ENCODE measurements at places on chromosomes 4 and X. TPM values are rescaled to one million over a fixed set of nuclear protein-coding genes. Genes with fewer than 3 reads are reported as not detected.

Gene PPEF2
- not detected for total RNA-seq

DNA sequence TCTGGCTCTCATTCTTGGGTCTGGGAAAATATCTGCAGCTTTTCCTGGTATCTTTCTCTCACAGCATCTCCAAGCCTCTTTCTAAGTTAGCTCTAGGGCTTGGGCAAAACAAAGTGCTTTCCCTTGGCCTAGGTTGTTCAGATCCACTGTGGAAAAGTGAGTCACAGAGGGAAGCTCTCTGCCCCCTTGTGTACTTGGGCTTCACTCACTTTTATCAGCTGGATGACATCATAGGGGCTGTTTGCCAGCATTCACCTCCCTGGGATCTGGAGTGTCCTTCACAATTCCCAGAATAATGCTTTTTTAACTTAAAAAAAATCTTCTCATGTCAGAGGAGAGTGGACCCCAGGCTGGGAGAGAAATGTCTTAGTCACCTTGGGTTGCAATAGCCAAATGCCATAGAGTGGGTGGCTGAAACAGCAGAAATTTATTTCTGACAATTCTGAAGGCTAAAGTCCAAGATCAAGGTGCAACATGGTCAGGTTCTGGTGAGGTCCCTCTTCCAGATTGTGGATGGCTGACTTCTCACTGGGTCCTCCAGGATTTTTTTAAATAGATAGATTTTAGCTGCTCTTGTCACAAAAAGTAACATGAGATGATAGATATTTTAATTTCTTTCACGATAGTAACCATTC lies 247.8 kb downstream of the SH2D1A start:
- no peak for DNase-seq

- DNase-seq: no peak
Observed at GRCh38 chrX:11103751-11104150, 7.4 kb upstream of the HCCS start.

DNA sequence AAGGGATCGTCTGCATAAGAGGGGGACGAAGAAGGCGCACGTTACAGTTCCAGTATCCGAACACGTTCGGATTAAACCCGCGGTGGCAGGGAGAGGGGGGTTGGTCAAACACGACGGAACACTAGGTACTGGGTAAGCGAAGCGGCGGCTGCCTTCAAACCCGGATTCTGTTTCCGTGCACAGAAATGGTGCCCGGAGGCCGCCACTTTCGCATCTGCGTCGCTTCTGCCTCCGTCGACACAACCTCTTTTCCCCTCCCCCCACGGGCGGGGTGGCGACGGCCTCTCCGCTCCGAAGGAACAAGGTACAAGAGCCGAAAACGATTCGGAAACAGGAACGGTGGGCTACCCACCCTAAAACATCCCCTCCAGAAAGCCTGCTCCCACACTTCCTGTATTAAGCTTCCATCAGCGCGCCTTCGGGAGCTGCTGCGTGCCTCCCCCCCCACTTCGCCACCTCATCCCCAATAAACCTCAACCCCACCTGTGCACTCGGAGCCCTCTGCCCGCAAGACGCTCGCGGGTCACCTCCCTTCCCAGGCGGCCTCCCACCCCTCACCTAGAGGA lies 667 bp downstream of the G3BP2 start:
- peak; percentile 83 for DNase-seq

- DNase-seq: no peak
Observed at GRCh38 chr4:133178956-133179355, 29.9 kb downstream of the PCDH10 start.

DNA sequence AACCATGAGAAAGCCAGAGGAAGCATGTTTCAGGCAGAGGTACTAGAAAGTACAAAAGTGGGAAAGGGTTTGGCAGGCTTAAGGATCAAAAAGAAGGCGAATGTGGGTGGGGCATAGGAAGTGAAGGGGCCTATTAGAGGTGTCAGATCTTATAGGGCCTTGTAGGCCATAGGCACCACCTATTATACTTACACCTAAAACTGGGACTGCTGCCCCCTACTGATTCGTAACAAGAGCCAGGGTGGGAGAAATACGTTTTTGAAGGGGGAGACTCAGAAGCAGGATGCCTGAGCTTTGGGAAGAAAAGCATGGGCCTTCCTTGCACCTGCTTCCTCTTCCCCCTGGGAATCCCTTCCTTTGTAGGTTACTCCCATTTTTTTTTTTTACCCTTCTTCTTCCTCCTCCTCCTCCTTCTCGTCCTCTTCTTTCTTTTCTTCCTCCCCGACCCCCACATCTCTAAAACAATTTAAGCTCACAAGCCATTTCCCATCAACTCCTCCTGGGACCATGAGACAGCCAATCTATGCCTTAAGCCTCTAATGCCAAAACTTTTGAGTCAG lies 40.7 kb upstream of the GPC3 start:
- no peak for DNase-seq

Gene COX7B2
- not detected for total RNA-seq

DNA sequence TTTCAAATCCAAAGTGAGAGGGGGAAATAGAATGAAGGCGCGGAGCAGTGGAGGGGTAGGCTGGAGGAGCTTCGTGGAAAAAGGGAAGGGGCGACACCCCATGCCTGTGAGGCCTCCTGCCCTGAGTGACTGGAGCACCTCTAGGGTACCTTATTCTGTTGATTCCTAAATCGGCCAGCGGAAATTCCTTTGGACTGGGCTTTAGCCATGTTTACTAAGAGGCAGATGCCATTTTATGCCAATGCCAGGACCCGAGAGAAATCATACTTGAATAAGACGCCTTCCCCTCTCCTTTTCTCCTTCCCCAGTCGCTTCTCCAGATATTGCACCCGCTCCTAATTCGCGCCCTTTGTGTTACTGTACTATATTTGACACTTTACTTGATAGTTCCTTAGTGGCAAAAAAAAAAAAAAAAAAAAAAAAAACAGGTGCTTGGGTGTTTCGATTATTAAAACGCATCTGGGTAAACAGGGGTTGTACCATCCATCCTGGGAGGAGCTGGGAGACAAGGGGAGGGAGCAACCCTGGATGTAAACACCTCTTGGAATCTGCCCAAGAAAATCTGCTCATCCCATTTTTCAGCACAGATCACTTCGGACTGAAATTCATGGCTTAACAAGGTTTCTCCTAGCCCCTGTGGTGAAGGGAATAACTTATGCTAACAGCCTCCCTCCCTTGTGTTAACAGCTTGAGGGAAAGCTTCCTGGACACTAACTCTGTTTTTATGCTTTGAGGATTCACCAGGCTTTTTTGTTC lies 1.5 kb downstream of the BMP3 start:
- no peak for DNase-seq
